ENCODE measurements at places on chromosomes 4 and X.

DNA sequence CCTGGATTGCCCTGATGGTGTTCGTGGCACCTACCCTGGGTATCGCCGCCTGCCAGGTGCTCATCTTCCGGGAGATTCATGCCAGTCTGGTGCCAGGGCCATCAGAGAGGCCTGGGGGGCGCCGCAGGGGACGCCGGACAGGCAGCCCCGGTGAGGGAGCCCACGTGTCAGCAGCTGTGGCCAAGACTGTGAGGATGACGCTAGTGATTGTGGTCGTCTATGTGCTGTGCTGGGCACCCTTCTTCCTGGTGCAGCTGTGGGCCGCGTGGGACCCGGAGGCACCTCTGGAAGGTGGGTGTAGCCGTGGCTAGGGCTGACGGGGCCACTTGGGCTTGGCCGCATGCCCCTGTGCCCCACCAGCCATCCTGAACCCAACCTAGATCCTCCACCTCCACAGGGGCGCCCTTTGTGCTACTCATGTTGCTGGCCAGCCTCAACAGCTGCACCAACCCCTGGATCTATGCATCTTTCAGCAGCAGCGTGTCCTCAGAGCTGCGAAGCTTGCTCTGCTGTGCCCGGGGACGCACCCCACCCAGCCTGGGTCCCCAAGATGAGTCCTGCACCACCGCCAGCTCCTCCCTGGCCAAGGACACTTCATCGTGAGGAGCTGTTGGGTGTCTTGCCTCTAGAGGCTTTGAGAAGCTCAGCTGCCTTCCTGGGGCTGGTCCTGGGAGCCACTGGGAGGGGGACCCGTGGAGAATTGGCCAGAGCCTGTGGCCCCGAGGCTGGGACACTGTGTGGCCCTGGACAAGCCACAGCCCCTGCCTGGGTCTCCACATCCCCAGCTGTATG, 1.8 kb downstream of the AVPR2 start:
- no peak for DNase-seq

GRCh38 chr4:166279261-166279660, 406.2 kb downstream of the TLL1 start:
- no peak for DNase-seq

DNA sequence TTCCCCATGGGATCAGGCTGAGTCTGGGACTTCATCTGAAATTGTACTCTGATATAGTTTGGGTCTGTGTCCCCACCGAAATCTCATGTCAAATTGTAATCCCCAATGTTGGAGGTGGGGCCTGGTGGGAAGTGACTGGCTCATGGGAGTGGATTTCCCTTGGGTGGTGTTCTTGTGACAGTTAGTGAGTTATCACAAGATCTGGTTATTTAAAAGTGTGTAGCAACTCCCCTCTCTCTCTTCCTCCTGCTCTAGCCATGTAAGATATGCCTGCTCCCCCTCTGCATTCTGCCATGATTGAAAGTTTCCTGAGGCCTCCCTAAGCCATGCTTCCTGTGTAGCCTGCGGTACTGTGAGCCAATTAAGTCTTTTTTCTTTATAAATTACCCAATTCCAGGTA, 61.0 kb downstream of the RASGEF1B start:
- no peak for DNase-seq

GRCh38 chr4:110533590-110533910, 57.6 kb downstream of the ENPEP start:
- no peak for DNase-seq

DNA sequence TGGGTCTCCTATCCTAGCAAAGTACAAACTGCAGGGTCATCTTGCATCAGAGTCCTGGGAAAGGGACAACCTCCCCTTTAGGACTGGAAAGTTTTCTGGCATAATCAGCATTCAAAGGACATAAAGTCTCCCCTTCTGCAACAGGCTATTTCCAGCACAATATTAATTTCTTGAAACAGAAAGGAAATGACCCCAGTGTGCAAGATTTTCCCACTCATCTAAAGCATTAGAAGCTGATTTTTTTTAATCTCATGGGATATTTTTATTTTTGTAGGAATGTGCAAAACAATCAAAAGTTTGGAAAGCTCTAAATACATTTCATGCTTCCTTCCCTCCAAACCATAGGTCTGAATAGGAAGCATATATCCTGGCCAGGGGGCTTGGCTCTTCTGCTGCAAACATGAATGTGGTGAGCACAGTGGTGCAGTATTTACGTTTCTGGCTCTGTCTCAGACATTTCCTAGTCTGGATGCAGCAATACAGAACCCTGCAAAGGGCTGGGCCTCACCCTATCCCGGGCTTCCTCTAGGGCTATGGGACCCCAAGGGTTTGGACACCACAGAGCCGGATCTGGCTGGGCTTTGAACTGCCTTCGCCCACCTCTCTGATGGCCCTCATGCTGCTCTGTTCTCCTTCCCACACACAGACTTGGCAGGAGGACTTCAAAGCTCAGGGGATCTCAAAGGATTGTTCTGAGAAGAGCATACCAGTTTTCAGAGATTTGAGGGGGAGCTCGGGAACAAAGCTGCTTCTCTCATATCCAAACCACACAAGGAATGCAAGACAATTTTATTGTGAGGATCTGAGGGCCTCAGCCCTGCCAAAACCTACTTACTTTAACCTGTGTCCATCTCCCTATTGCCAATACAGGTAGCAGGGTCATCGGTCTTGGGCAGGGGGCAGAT, 64.9 kb downstream of the POLR2B start:
- DNase-seq, result no peak

GRCh38 chr4:61067381-61067780, 132.7 kb upstream of the ADGRL3 start:
- no peak for DNase-seq

DNA sequence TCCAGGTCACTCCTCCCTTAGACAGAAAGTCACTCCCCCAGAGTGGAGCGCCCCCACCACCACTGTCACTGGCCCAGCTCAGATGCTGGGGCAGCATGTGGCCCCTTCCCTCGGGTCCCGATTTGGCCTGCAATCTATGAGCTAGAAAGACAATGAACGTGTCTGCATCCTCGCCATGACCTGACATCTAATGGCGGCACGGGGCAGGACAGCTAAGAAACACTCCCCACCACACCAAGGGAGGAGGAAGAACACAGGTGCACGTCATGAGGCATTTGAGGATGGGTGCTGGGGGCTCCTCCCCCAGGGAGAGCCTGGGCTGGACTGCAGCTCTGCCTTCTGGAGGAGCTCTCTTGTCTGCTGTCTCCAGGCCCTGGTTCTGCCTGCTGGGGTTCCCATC, 8.7 kb downstream of the RNF212 start:
- DNase-seq, result no peak

DNA sequence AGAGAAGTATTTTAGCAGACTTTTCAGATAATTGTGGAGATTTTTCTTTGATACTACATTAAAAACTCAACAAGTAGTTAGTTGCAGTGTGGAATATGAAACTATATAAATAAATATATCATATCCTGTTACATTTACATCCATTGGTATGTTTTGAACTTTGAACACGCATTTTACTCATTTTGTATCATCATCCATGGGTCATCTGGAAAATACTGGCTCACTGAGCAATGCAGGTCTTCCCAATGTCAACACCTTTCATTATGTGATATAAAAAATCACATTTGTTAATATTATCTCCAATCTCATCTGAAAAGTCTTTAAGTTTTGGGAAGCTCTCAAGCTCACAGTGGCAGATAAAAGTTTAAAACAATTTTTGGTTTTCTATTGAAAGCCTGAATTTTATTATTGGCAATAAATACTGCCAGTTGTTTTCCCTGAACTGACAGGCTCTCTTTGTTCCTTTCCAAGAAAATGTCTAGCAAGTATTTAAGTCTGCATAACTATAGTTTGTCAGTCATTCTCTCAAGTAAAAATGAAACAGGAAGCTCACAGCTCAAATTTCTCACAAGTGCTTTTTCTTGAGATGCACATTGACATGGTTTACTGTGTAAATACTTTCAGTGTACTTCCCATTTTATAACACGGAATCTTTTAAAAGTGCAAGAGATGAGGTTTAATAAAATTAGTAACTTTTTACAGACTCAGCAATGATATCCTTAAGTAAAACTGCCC, 183.5 kb upstream of the GPC4 start:
- DNase-seq, result no peak

DNA sequence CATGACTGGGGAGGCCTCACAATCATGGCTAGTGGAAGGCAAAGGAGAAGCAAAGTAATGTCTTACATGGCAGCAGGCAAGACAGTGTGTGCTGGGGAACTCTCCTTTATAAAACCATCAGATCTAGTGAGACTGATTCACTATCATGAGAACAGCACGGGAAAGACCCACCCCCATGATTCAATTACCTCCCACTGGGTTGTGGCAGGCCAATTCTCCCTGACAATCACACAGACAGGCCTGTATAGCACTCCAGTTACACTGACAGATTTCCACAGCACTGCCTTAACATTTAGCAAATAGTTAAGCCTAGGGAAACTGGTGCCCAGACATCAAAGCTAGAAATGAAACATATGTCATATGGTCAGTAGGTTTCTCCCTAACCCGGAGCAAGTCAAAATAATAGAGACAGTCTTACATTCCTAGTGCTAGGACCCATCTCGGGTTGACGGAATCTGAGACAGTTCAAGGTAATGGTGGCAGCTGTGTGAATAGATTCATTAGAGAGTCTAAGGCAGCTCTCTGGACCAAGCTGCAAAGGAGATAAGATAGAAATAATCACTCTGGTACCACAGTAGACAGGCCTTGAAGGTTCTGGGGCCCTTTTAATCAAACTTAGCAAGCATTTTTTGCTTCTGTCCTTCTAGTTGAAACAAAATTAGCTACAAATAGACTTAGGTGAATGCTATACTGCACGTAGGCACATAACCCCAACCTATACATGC, 9.4 kb upstream of the HERC5 start:
- no peak for DNase-seq

- DNase-seq, result no peak
Observed at GRCh38 chr4:125344198-125344597, 29.4 kb downstream of the FAT4 start.

DNA sequence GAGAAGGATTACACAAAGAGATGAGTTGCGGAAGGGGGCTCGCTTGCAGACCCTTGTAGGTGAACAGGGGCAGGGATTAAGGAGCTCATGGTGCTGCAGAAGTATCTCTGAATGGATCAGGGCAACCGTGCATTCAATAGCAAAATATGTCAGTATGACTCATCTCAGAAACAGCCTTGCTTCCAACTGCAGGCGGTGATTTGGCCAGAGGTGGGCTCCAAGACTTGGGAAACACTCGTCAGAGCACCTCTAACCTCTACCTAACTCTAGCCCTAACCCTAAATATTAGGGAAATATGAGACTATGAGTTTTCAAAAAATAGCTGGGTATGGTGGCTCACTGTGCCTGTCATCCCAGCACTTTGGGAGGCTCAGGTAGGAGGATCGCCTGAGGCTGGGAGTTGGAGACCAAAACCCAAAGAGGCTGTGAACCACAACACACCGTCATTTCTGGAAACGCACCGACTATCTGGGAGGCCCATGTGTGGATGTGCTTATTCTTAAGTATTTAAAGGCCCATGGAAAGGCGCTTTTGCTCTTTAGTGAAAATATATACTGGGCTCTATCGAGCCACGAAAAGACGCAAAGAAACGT, 102.6 kb downstream of the DHRSX start:
- no peak for DNase-seq

GRCh38 chr4:185127021-185127925, 15.8 kb upstream of the SLC25A4 start:
- DNase-seq, result peak; percentile 56

DNA sequence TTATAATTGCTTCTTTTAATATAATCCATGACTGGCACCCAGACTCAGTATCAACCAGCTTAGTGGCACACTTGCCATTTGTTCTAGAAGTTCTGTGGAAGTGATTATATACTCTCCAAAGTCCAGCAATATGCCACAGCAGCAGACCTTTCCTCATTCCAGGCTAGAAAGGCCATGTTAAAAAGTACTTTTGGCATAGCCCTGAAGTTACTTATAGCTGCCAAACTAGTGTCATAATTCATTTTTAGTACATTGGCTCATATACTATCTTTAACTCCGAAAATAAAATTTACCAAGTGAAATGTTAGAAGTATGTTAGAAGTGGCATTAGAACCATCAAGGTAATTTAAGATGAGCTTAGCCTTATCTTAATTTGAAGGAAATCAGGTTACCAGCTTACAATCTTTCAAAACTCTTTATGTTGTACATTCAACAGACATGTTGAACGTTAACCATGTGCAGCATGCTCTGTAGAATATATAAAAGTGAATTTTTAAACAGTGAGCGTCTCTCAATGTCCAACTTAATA, 714.2 kb upstream of the LCORL start:
- DNase-seq, result peak; percentile 89

GRCh38 chrX:39822133-39822748, 275.5 kb downstream of the BCOR start:
- no peak for DNase-seq

DNA sequence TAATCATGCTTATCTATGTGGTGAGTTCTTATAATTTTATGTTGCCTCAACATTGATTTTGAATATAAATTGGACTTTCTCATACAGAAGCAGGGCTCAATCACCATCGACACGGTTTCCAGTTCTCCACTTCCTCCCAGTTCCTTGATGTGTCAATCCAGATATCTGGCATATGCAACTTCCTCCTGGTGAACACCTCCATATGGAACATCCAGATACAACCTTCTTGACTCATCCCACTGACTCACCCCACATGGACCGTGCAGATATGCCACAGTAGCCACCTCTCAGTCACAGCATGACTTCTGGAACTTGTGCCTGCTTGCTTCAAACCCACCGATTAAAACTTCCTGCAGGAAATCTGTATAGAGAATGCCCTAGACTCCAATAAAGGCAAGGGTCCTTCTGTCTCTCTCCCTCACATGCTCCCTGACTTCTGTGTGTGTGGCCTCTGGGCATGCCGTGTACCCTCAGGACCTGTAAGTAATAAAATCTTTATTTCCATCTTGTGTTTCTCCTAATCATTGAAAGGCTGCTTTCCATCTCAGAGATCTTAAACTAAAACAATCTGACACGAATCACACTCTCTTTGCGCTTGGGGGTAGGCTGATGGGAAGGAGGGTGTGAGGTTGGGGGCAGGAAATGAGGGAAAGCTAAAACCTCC, 67.0 kb downstream of the HTRA3 start:
- DNase-seq, result no peak

GRCh38 chr4:3386526-3386925, 55.2 kb upstream of the HGFAC start:
- no peak for DNase-seq

DNA sequence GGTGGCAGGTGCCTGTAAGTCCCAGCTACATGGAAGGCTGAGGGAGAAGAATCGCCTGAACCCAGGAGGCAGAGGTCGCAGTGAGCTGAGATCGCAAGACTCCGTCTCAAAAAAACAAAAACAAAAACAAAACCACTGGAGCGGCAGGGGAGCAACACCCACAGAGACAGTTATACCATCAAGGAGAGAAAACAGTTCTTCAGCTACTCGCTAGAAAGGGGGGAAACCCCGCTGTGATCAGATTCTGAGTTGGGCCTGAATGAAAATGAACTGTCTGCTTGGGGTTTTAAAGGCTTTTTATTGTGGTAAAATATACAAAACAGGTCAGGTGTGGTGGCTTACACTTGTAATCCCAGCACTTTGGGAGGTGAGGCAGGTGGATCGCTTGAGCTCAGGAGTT, 16.8 kb upstream of the IRAK1 start:
- DNase-seq, result no peak

Measured in SK-N-DZ (cell line).